Caki2 (cell line): ENCODE measurements at places on chromosomes 2 and 18.

DNA sequence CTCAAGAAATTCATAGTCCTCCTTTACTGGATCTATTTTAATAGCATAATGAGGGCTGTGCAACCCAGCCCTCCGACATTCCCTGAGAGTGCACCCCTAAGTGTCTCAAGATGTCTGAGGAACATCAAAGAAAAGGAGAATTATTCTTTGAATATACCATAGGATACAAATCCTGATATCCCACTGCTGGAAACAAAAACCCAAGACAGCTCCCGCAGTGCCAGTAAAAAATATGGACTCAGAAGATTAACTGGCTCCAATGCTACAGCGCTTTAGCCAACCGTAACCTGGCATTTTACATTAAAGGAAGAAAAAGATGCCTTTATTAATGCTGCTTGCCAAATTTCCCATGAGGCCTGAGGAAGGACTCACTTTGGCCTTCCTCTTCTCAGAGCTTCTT lies 168.4 kb downstream of the TTC32 start:
- no peak for DNase-seq

GRCh38 chr2:115739574-115739973 lies 1297.1 kb downstream of the DPP10 start:
- DNase-seq, result no peak

DNA sequence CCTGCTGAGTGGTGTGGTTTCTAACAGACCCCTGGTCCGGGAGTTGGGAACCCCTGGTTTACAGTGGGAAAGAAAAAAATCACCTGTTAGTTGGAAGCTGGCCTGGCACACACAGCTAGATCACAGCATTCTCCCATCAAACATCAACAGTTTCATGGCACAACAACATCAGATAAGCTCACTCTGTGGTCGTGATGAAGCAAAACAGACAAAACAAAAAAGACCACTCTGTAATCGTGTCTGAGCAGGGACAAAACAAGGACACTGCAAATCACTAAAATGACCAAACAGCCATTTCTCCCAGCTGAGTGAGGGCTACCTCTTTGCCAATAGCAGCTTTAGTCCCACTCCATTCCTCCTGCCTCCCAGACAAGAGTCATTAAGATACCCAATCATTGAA lies 9.0 kb upstream of the IMPACT start:
- DNase-seq, result no peak

GRCh38 chr2:162888652-162889051 lies 50.1 kb upstream of the KCNH7 start:
- no peak for DNase-seq

- DNase-seq, result no peak
These were observed 91.1 kb upstream of the FZD7 start for GRCh38 chr2:201942531-201942930.

DNA sequence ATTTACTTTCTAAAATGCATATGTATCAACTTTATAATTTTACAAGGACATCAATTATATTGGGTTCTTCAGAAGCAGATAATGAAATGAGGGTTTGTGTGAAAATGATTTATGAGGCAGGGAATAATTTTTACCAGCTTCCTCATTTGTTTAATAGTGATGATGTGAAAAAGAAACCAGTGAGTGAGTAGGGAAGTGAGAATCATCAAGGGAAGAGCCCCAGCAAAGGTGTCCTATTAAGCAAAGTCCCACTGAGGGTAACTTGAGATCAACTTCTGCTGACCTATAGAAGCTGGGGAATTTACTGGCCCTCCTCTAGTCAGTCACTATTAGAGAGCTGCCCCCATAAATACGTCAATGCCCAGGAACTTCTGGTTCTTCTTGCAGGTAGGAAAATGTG lies 266.8 kb upstream of the LYPD1 start:
- no peak for DNase-seq

DNA sequence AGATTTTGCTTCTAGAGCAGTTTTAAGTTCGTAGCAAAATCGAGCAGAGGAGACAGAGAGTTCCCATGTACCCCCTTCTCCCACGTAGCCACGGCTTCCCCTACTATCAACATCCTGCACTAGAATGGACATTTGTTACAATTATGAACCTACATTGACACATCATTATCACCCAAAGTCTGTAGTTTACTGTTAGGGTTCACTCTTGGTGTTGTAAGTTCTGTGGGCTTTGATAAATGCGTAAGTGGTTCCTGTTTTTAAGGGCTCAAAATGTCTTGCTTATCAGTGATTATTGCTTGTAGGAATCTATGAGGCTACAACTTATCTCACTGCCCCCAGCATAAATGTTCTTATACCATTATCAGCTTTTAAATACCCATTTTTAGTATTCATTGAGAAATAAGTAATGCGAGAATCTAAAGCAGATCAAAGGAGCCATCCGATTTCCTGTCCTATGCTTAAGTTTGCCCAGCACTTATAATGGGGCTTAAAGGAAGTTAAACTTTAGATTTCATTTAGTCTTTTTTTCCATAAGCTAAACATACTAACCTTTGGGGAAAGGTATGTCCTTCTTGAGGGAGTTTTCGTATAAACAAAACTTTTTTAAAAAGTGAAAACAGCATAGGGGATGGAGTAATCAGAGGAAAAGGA lies 118.7 kb downstream of the HAUS1 start:
- DNase-seq, result no peak

DNA sequence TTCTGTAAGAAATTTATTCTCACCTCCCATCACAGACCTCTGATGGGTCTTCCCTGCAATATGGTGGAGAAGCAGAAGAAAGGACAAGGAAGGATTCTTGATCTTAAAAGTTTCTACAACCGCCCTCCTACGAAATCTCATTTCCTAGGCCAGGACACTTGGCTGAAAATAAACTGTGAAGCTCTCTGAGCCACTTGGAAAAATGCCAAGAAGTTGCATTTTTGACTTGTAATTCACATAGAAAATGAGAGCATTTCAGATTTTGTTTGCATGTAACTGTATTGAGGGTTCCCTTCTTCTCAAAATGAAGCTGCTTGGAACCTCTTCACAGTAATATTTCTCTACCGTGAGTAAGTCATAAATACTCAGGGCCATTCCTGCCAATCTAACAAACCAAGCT lies 458.3 kb upstream of the SLC14A2 start:
- no peak for DNase-seq

GRCh38 chr2:240598311-240598911 lies 11.9 kb downstream of the CAPN10 start:
- no peak for DNase-seq

DNA sequence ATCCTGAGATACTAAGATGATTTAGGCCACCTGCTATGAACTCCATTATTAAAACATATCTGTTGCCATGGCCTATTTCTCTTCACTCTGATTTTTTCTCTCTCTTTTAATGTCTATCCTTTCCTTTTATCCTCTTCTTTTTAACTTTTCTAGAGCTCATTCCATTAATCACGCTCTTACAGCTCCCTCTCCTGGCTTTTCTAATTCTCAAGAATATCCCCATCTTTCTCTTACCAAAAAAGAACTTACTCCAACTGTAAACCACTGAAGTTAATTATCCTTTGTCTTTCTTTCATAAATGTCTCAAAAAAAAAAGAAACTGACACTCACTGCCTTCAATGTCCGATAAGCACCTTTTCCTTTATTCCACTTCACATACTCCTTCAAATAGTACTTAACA lies 7.9 kb downstream of the PPP3R1 start:
- no peak for DNase-seq

DNA sequence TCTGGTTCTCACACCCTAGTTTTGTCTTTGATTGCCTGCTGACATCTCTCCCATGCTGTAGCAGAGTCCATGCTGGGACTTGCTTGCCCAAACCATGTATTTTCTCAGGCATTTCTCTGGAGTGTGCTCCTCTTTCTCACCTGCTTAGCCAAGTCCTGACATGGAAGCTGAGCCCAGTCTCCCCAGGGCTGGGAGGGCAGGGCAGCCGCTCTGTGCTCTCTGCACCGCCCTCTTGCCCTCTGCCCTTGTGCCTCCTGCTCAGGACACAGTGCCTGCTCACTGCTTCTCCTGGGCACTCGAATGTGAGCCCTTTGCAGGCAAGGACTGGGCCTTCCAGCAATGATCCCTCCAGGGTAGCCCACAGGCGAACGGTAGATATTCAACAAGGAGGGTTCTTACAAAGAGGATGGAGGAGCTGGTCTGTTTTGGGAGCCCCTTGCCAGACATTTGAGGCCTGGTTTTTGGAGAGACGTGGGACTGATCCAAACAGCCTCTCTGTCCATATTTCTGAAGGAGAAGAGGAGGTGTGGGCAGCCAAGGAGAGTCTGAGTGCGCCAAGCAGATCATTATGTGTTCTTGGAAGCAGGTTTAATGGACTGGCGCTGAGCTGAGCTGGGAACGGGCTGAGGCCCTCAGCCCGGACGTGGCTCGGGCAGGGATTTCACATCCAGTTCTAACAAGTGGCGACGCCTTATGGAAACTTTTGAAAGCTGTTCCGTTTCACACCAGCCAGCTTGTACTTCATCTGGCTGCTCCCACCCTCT lies 4.0 kb downstream of the SLC14A2 start:
- no peak for DNase-seq

DNA sequence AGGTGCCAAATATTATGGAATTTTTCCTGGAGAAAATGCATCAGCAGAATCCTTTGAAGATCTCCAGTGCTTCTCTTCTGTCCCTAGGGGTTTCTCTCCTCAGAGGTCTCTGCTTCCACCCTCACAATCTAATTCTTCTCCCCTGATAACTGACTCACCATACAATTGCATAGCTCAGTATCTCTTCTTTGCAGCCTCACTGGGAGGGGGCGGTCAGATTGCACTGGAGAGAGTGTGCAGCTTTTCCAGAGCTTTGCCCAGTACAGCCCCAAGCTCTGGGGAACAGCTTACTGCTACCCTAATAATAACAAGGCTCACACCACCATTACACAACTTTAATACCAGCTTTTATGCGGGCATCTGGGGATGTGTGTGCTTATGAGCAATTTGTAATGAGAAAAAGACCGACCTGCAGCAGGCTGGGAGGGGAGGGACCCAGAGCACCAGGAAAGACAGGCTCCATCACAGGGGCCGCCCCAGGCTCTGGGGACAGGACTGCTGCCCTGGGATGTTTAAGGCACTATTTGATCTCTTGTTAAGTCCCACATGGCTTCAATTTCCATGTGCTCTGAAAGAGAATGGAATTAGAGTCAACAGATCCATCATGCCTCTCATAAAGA lies 276.6 kb upstream of the SIX2 start:
- no peak for DNase-seq

GRCh38 chr2:3314626-3315025 lies 63.0 kb downstream of the EIPR1 start:
- DNase-seq, result no peak
